Activated CD4-positive, CD25-positive, alpha-beta regulatory T cell (primary cell): ENCODE measurements at places on chromosomes 4 and X.

- no peak for DNase-seq
Measured at GRCh38 chr4:121454251-121454979, 73.6 kb upstream of the QRFPR start.

GRCh38 chrX:13824746-13825145 is 7.9 kb upstream of the GPM6B start:
- DNase-seq = no peak

- DNase-seq = no peak
Measured at GRCh38 chr4:1833307-1834046, 22.5 kb downstream of the LETM1 start.

DNA sequence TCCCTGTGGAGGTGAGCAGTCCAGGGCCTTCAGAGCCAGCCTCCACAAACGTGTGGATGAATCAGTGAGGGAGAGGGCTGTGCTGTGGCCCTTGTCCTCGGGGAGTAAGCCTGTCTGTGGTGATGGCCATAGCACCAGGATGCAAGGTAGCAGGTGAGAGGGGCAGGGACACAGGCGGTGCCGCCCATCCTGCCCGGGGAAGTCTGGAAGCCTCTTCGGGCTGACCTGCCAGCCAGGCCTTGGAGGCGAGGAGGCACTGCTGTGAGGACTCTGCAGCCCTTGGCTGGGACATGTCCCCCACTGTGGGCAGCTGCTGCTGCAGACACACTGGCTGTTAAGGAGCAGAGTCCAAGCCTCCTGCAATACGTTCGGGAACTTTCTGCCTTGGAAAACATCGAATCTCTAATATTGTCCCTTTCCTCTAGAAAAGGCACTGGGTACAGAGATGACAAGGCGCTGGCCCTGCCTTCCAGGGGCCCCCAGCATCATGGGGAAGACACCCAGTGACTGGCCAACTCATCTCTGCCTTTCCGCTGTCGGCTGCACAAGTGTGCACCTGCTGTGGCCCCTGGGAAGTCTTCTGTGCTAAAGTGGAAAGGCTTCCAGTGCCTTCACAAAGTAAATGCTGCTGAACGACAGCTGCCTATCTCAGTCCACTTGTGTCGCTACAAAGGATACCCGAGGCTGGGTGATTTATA is 101.4 kb downstream of the ADRA2C start:
- DNase-seq = no peak

- no peak for DNase-seq
Measured at GRCh38 chrX:17747692-17748091, 10.4 kb downstream of the SCML1 start.

GRCh38 chr4:88060431-88060830 is 53.0 kb downstream of the PKD2 start:
- no peak for DNase-seq

GRCh38 chrX:136765821-136766356 is 14.8 kb downstream of the ARHGEF6 start:
- no peak for DNase-seq

DNA sequence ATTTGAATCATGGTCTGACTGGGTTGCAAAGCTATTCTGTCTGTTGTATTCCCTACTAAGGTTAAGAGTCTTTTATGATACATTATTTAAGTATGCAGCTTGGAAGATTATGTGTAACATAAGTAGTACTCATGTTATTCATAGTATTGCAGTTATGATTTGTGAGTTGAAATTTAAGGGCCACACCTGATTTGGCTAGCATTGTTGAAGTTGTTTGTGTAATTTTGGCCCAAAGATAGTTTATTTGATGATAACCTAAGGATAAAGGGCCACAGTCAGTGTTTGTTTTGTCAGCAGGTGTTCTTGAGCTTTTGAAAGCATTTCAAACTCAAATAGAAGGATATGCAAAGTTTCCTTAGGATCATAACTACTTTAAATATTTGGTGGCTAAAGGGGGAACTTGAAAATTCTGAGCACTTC is 38.9 kb downstream of the NUDT9 start:
- no peak for DNase-seq

DNA sequence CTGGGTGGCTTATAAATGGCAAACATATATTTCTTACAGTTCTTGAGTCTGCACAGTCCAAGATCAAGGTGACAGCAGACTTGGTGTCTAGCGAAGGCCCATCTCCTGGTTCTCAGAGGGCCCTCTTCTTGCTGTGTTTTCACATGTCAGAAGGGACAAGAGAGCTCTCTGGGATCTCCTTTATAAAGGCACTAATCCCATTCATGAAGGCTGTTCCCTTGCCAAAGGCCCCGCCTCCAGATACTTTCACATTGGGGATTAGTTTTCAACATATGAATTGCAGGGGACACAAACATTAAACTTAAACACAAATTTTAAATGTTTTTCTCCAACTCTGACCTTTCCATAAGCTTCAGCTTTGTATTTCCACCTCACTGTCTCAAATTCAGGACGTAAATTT is 1135.0 kb upstream of the TENM3 start:
- no peak for DNase-seq

DNA sequence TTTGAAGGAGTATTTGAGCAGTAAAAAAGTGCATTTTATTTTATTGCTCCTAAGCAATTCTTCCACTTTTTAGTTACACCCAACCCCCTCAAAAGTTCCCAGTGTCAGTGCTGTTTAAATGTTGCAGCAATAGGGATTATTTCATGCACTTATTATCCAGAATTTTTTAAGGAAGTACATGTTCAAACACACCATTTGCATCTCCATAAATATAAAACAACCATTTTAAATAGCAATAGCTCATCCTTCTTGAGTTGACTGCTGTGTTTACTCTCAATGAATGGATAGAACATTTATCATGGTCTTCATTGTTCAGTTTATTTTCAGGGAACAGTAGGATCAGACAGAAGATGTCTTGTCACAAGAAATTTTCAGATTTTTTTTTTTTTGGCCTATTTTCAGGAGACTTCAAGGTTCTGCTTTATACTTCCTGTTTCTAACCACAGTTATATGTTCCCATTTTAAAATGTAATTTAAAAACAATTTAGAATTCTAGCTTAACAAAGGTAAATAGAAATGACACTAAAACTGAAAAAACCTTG is 171.9 kb downstream of the TMA16 start:
- no peak for DNase-seq

DNA sequence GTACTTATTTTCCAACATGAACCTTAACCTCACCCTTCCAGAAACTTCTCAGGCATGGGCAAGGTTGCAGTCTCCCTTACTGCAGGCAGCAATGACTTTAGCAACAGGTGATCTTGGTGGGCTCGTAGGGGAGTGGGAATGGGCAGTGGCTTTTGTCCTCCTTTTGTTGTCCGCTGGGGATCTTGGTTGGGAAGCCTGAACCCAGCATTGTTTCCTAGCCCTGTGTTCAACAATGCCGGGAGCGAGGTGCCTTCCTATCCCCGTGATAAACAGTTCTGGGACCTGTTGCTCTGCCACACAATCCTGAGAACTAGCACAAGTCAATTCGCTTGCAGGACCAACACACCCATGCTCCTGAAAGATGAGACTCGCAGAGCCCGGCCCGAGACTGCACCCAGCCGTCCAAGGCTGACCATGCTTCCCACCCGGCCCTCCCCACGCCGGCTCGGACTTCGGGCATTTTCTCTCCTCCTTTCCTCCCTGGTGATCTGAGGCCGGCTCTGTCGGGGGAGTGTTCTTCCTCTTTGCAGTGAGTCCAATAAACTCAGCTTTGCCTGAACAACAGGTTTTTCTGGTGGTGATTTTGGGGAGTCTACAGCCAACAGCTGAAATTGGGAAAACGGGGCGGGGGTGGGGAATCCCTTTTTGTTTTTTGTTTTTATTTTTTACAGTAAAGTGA is 20.2 kb downstream of the IRAK1 start:
- DNase-seq = no peak

GRCh38 chr4:62119195-62119594 is 919.1 kb downstream of the ADGRL3 start:
- no peak for DNase-seq

DNA sequence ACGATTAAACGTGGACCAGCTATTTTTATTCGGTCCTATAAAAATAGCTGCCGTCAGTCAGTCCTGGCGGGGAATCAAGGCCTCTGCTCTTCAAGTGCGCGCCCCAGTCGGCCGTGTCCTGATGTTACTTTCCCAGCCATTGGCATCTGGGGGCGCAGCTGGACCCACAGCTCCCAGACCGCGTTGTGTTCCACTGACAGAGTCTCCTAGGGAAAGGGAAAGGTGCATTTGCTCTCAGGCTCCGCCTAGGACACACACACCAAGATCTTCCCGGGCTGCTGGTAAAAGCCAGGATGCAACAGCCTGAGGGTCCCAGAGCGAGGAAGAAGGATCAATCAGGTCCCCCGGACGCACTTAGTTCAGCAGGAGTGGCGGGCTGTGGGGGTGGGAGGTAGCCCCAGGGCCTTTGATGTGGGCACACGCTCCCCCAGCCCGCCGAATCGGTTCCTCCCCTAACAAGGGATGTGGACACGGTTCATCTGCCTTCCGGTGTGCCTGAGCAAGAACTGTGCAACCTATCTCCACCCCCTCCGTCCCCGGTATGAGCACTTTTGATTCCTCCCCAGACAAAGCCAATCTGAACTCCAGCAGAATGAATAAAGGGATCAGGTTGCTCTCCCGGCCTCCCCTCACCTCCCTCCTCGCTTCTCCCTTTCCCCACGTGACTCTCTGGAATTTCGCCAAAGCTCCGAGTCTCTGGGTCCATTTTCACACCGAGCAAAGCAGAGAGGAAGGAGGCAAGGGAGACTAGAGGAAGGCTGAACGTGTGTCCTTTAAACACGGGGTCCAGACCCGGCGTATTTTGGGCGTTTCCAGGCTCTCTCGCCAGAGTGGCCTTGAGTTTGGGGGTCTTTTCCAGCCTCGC is 626 bp upstream of the FRAS1 start:
- DNase-seq = no peak

GRCh38 chr4:155908187-155909139 is 5.0 kb downstream of the TDO2 start:
- DNase-seq = no peak
